Osteocyte (in vitro differentiated cells): ENCODE measurements at places on chromosomes 7 and 10. TPM values are rescaled to one million over a fixed set of nuclear protein-coding genes. Genes with fewer than 3 reads are reported as not detected.

DNA sequence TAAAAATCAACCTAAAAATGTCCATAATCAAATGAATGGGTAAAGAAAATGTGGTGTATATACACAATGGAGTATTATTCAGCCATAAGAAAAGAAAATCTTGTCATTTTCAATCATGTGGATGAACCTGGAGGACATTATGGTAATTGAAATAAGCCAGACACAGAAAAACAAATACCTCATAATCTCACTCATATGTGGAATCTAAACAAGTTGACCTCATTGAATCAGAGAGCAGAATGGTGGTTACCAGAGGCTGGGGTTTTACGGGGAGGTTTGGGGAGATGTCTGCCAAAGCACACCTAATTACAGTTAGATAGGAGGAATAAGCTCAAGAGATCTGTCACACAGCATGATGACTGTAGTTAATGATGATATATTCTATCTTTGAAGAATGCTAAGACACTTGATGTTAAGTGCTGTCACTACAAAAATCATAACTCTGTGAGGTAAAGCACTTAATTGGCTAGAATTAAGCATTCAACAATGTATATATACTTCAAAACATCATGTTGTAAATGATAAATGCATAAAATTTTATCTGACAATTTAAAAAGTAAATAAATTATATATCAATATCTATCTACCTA lies 39.1 kb upstream of the TNPO3 start:
- DNase-seq = no peak
- peaks cover 53% of the 10 kb centered on the region for H3K27me3 ChIP-seq
- peaks cover 4% of the 10 kb centered on the region for H3K4me1 ChIP-seq

DNA sequence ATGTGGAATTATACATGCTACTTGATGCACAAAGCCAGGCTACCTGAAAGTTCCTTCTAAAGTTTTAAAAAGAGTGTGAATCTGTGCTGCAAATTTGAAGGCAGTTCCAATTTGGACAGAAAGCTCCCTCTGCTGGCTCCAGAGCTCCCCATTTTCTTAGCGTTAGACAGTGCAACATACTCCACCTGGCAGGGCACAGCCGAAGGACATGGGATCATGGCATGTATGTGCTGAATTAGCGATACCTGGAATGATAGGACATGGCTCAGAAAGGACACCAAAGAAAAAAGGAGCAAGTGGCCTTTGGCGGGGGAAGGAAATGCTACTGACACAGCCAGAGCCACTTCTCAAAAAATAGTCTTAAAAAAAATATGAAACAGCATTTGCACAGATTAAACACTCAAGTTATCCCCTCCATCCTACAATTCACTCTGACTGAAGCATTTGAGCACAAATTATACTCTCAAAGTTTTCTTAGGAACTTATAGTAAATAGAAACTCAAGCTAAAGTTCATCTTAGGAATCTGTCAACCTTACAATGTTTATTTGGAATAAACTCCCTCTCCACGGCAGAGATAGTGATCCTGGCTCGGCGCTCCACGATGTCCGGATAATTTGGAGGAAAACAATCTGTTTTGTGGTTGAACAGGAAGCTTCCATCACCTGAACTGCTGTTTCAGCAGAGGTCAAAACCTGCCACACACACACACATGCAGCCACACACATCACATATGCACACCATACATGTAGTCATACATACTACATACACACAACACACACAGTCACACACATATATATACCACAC lies 80.0 kb downstream of the C7orf25 start:
- peaks cover 51% of the 10 kb centered on the region for H3K27me3 ChIP-seq
- H3K36me3 ChIP-seq = no peaks in the 10 kb centered on the region
- no peak overlapping the region for H3K27ac ChIP-seq

GRCh38 chr10:112232670-112233069 lies 49.1 kb upstream of the GPAM start:
- no peak overlapping the region for H3K4me3 ChIP-seq
- H3K27ac ChIP-seq = no peak overlapping the region
- no peak for DNase-seq
- no peaks in the 10 kb centered on the region for H3K36me3 ChIP-seq

Gene STOX1
- total RNA-seq = 1.3 and 1.6 TPM in 2 replicates

Gene LRRTM3
- 0.21 and 0.63 TPM in 2 replicates for total RNA-seq
